EH (cell line): ENCODE measurements at places on chromosomes 1 and 21.

DNA sequence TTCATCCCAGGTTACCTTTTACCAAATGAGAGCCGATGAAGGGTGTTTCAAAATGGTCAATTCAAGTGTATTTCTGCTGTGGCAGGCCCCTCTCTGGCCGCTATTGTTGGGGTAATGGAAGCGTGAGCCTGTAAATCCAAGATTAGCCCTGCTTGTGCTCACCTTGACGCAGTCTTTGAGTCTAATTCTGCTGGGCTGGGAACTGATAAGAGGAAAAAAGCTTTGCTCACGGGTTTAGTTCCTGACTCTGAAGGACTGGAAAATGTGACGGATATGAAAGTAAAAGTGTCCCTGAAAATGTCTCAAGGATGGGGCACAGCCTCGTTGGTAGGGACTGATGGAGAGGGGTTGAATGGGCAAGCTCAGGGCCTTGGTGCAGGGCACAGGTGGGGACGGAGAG is 125.9 kb upstream of the GALNT2 start:
- DNase-seq, result no peak

- DNase-seq, result peak; percentile 52
Measured at GRCh38 chr1:212699104-212699624, 476 bp downstream of the BATF3 start.

DNA sequence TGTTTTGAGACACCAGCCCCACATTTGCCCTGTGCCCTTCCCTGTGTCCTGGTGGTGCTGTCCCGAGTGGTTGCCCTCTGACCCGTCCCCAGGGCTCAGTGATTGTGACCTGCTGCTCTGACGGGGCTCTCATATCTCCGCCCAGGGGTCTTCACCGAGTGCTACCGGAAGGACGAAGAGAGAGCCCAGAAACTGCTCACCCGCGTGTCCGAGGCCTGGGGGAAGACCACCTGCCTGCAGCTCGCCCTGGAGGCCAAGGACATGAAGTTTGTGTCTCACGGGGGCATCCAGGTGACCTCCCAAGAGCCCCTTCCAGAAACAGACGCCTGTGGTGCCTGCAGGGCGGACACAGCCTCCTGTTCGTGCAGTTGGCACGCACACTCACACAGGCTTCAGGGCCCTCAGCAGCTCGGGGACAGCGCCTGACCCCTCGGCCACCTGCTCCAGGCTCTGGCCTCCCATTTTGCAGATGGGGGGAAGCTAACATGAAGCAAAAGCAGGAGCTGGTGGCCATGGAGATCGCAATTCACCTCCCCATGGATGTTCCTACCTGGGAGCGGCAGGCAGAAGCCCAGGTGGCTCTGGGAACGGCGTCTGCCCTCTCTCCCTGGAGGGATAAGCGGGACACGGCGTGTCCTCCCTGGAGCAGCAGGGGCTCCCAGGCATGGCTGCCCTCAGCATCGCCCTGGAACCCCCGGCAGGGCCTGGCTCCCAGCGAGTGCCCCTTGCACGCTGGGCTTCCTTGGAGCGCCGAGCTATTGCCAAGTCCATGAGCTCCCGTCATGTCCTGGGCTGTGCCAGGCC is 45.9 kb downstream of the TRPM2 start:
- DNase-seq, result no peak

DNA sequence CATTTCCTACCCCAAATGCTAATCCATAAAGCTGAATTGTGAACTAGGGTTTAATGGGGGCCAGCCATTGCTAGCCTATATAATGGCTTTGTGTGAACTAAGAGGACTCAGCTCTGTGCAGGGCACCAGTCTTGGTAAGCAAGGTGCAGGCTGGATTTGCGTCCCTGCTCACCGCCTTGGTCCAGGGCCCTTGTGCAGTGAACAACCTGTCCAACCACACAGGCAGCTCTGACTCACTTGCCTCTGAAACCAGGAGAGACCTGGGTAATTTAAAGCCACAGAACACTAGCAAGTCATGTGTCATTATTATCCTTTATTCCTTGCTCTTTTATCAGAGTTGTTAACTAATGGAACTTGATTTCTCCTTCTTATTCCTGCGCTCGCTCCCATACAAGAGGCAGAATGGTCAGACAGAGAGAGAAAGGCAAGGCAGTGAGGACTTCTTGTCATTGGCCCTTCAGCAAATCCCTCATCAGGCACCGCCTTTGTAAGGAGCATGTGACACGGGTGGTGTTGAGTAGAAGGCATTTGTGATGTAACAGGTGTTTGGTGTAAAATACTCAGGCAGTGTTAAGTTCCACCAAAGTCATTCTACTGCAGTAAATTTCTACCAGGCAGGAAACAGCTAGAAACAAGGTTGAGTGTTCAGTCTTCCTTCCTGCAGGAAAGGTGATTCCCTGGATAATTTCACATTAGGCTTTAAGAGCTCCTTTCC is 67.3 kb upstream of the OLIG2 start:
- DNase-seq, result no peak

DNA sequence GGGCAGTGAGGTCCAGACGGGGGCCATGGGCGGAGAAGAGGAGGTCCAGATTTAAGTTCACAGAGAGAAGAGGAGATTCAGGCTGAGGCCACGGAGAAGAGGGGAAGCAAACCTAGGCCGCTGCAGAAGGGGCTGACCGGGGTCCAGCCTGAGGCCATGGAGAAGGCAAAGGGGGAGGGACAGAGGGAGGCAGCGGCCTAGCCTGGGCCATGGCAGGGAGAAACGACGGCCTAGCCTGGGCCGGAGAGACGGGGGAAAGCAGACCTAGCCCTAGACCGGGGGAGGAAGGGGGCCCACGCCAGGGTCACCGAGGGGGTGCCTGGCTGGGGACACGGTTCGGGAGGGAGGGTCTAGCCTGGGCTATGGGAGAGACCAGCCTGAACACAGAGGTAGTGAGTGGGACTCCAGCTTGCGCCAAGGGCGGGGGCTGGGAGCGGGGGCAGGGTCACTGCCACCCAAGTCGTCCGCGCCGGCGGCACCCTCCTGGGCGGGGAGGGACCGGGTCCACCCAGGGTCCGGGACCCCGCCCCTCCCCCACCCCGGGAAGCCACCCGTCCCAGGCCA is 459 bp downstream of the CAPZB start:
- DNase-seq, result peak; percentile 41

GRCh38 chr1:61050541-61051442 is 31.6 kb upstream of the NFIA start:
- DNase-seq, result no peak

DNA sequence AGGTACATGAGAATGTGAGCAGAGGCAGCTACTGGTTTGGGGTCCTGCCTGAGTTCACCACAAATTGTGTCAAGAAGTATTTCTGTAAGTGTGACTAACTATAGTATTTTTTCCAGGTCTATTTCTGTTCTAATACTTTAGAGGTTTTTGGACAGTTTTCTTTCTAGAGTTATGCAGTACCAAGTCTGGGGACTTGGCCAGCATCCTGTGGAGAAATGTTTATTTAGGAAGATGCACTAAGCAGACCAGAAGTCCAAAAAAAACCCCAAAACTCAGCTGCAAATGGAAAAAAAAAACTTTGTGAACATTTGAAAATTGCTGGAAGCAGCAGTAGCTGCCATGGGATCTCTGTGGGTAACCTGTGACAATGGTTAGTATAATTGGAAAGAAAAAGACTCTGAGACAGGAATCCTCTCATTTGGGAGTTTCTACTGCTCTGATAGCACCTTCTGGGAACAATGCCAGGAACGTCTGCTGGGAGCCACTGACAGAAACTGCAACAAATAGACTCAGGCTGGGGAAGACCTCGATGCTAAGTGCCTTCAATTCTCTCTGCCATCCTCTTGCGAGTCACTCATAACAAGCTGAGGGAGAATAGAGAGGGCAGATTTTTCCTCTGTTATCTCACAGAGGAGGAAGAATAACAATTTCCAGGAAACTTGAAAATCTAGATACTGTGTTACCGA is 37.6 kb downstream of the OR10R2 start:
- no peak for DNase-seq

GRCh38 chr1:199282751-199283305 is 644.0 kb downstream of the PTPRC start:
- DNase-seq, result peak; percentile 78

GRCh38 chr1:164695956-164696665 is 137.1 kb downstream of the PBX1 start:
- DNase-seq, result peak; percentile 56

- peak; percentile 32 for DNase-seq
Measured at GRCh38 chr1:155942578-155943141, 1.2 kb downstream of the RXFP4 start.

DNA sequence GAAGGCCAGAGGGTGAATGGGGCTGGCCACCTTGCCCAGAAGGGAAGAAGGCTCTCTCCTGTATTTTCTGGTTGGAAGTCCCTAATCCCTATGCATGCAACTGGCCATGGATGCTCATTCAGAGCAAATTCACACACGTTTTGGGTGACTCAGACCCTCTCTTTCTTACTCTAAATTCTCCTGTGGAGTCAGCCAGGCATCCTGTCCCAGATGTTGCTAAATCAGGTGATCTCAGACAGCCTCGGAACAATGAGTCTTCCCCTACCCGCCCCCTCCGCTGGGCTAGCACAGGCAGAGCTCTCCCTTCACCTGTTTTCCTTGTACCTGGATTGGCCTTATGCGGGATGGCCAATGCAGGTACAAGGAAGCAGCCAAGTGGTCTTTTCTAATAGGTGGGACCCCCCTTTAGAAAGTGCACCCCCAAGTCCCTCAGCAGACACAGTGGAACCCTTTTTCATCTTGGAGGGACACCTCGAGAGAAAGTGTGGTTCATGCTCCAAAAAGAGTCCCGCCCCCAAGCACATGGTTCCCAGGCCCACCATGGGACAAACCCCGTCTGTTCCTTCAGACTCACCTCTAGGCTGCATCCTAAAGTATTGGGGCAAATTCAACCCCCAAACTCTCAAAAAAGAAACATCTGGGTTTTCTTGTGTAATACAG is 8.6 kb downstream of the S100A6 start:
- DNase-seq, result no peak

DNA sequence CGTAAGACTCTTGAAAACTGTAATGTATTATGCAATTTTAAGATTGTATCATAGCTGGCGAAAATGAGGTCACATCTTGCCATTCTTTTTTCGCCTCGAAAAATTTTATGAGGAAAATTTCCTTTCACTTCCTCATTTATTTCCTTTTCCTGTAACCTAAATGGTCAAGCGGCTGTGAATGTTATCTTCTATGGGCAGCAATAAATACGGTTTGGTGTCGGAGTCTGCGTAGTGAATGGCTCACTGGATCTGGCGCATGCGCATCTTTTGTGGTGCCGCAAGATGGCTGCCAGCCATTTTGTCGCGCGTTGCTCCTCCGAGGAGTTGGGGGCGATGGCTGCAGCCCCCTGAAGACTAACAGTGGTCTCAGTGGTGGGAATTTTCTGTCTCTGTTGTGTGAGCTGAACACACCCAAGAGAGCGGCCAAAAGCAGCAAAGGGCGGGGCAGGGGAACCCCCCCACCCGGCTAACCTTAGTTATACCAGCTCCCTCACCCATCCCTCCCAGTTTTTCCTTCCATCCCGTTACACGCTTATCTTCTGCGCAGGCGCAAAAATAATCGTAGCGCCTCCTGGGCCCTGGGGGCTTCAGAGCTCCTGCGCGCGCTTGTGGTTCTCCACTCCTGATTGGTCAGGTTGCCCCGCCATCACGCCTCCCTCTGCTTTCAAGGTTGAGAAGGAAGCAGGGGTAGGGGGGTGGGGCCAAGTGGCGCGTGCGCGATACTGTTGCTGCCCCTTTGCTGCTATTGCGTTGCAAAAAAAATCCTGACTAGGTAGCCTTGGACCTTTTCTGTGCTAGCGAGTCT is at the start of gene RPRD2:
RPRD2 (plus strand) TSS at position 722 of the 805 bp plus-strand sequence. CDS start 568 bp downstream, outside the sequence.
- peak; percentile 100 for DNase-seq

GRCh38 chr1:232634096-232634495 is 4.2 kb upstream of the SIPA1L2 start:
- DNase-seq, result no peak

DNA sequence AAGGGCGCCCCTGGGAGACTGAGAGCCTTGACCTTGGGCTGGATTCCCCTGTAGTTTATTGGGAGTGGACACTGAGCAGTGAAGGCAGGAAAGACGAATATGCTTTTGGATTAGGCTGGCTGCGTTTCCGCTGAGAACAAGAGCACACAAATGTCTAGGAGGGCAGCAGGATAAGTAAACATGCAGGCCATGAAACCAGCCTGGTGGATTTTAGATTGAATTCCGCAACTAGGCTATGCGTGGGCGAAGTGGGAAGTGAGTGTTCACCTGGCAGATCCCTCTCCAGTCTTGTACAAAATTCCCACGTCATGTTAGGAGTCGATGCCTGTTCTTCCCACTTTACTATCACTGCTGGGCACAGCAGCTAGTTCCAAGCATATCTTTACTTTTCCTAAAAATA is 21.4 kb upstream of the KCNJ6 start:
- no peak for DNase-seq

GRCh38 chr1:54331843-54332463 is 74.2 kb downstream of the SSBP3 start:
- DNase-seq, result no peak

- DNase-seq, result peak; percentile 22
Measured at GRCh38 chr21:21664871-21665270, 666.7 kb downstream of the NCAM2 start.

DNA sequence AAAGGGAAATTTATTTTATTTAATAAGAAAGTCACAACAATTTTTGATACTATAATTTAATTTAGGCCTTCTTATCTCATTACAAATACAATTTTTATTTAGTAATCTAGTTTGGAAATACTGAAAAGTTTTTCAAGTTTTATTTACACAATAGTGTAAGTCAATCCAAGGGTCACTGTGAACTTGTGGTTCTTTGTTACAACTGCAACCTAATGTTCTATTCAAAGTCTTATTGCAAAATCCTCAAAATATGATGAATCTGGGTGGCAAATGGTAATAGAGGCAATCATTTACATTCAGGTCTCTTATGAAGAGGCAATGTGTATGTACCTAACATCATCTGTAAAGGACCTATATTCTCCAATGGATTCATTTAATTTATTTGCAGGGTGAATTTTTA is 421.2 kb downstream of the DPYD start:
- DNase-seq, result no peak

DNA sequence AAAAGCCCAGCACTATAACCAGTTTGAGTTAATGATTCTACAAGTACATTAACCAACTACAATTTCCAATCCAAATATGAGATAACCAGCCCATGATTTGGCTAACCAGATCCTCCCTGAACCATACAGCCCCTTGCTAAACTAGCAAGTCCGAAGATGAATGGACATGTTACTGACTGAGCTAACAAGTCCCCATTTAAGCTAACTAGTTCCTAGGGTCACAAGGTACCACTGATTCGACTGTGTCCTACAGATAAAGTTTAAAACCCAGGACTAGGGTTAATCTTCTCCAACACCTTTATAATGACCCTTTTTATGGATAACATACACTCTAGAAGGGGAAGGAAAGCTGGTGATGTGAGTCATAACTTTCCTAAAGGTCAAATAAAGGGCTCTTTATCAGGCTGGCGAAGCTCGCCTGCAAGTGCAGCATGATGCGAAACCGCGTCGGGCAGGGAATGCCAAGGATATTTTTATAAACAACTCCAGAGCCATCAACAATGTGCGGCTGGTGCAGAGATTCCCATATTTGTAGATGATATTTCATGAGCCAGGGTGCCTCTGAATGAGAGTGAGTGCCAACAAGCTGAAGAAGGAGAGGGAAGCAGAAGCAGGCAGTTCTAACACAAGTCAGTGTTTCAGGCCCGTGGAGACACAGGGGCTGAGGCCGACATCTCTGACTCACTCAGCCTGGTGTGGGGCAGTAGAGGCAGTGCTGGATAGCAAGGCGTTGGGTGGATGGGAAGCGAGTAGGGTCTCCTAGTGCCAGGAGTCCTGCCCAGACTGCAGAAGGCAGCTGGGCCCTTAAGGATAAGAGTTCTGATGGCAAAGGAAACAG is 75.6 kb upstream of the ROR1 start:
- no peak for DNase-seq

- peak; percentile 25 for DNase-seq
Measured at GRCh38 chr1:35535243-35535642, 22.0 kb downstream of the KIAA0319L start.
